Glomerular endothelial cell (primary cell): ENCODE measurements at places on chromosomes 3 and 15.

- DNase-seq, result no peak
Observed at GRCh38 chr15:34223904-34224596, 766 bp upstream of the EMC4 start.

DNA sequence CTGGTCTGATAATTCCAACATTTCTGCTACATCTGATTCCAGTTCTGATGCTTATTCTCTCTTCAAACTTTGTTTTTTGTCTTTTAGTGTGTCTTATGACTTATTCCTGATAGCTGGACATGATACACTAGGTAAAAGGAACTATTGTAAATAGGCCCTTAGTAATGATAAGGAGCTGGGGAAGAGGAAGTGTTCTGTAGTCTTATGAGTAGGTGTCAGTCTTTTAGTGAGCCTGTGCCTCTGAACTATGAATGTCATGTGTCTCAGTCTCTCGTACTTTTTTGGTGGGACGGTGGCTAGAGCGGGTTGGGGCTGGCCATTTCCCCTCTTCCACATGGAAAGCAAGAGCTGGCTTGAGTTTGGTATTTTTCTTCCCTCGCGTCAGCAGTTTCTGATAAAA, 41.2 kb downstream of the PCCB start:
- no peak for DNase-seq

- no peak for DNase-seq
Observed at GRCh38 chr3:148697306-148698189, at the start of gene AGTR1. TSS of gene AGTR1 (plus strand) at chr3:148697903. CDS start at chr3:148741036, 43,133 bp downstream.

DNA sequence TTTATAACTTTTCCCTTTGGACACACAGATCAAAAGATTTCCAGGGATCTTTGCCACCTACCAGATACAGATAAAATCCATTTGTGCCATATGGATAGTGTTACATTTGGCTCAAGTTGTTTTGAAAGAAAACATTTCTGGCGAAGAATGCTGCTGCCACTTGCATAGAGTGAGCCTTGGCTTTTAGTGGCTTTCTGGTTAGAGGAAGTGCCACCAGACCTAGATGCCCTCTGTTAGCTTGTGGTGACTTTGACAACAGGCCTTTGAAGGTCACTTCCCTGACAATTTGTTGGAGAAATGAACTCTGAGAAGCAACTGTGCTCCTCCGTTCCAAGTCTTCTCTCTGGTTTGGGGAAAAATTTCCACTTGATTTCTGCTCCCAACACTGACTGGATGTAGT, 158.0 kb downstream of the CHST2 start:
- DNase-seq, result no peak

- DNase-seq, result no peak
Observed at GRCh38 chr3:13272831-13273603, 147.1 kb downstream of the NUP210 start.

DNA sequence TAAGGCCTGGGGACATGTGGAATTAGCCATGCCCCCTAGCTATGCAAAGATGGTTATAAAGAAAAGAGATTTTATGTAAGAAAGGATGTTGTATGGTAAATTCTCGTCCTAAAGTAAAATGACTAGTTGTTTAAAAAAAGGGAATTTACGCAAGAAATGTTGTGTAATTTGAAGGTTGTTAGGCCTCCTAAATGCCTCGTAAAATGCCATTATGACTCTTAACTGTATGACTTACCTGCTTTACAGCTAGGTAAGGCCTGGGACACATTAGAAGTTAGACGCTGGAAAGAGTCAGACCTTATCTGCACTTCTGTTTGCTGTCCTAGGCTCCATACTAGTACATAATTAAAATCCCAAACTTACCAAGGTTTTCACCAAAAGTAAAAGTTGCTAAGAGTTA, 17.5 kb upstream of the HHATL start:
- DNase-seq, result no peak

DNA sequence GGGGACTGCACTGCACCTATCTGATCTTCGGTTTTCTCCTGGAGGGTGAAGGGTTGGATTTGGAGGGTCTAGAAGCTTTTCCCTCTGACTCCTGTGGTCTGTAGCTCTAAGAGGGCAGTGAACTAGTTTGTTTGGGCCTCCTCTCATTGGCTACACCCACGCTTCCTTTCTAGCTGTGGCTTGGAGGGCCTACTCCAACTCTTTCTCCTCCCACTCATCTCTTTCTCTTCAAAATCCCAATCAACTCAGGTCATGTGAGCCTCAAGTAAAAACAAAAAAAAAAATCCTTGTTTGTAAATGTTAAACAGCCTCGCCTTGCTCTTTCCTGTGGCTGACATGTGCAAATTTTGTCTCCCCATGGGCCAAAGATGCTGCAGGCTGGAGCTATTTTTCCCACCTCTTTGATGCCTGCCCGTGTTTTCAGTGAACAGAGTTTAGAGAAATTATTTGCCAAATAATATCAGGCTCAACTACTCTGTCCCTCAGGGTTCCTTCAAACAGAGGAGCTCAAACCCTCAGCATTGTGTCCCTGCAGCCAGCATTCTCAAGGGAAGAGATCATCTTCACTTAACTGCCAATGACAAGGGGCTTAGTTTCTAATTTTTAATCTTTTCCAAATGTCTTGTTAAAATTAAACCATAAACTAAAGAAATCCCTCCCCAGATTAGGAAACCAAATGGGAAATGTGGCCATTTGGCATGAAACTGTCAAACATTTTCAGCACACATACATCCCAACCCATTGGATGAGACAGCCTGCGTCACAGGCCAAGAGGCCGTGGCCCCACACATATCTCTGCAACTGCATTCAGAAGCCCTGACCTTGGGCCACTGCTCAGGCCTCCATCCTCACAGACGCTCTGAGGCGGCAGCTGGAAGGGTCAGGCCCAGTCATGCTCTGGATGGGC, 114.8 kb upstream of the THBS1 start:
- DNase-seq, result no peak

GRCh38 chr15:83919319-83919830, 265.5 kb downstream of the ADAMTSL3 start:
- no peak for DNase-seq

GRCh38 chr3:55790596-55791350, 303.7 kb upstream of the WNT5A start:
- DNase-seq, result no peak

DNA sequence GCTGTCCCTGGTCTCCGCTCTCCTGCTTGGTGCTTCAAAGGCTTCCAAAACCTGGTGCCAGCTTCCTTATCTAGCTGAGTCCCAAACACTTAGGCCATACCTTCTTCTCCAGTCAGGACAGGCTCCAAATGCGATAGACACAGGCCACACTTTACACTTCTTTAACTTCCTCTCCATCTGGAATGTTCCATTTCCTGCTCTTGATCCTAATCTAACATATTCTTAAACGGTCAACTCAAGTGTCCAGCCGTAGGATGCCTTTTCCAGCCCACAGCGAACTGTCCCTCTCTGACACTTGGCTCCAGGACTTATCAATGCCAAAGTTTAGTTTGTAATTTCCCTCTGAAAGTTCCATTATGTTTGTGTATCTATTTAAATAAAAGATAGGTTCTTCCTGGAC, 19.2 kb upstream of the PLA2G4F start:
- DNase-seq, result peak; percentile 23

- no peak for DNase-seq
Observed at GRCh38 chr3:140206196-140207040, 271.4 kb downstream of the CLSTN2 start.

GRCh38 chr15:29522373-29523276, 253.0 kb upstream of the NSMCE3 start:
- DNase-seq, result no peak

GRCh38 chr3:4309491-4310128, 6.4 kb downstream of the SETMAR start:
- no peak for DNase-seq

GRCh38 chr15:90451053-90451850, 63.2 kb downstream of the IQGAP1 start:
- DNase-seq, result no peak

DNA sequence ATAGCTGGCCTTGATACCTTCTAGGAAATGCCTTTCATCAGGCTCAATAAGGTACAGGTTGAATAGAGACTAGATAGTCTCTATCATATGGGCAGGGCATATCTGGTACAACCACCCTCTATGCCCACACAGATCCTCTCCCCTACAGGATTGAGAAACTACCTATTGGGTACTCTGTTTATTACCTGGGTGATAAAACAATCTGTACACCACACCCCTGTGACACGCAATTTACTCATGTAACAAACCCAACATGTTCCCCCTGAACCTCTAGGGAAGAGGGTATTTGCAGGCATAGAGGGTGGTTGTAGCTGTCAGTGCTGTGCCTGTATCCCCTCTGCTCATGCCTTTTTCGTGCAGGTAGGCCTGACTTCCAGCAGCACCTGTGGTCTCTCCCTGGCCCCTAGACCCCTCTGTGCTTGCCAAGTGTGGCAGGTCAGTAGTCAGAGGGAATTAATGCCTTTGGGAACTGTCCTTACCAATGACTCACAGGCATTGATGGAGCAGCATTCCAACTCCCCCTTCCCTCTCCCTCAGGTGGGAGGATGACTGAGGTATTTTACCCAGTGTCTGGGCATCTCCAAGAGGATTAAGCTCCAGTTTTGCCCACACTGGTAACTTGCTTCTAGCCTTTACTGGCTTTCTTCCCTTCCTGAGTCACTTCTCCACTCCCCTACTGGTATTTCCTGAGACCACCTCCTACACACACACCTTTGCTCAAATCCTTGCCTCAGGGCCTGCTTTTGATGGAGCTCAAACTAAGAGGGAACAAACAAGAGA, 18.3 kb downstream of the CLSTN2 start:
- no peak for DNase-seq

DNA sequence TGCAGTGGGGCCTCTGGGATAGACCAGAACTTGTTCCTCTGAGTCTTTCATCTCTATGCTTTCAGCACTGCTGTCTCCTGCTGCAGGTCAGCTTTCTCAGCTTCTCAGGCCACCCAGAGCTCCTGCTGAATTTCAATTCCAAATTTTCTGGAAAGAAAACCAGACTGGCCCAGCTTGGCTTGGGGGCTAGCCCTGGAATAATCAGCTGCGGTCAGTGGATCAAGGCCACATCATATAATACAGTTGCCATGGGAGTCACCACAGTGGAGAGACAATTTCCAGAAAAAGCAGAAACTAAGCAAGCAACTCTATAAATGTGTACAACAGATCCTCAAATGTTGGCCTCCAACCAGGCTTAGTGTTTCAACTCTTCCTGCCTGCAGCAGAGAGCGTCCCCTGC, 91.1 kb upstream of the SLC24A5 start:
- DNase-seq, result no peak
